ENCODE measurements at places on chromosomes 13 and 19.

- DNase-seq = no peak
These were observed 37.9 kb upstream of the CPB2 start for GRCh38 chr13:46142776-46143175.

DNA sequence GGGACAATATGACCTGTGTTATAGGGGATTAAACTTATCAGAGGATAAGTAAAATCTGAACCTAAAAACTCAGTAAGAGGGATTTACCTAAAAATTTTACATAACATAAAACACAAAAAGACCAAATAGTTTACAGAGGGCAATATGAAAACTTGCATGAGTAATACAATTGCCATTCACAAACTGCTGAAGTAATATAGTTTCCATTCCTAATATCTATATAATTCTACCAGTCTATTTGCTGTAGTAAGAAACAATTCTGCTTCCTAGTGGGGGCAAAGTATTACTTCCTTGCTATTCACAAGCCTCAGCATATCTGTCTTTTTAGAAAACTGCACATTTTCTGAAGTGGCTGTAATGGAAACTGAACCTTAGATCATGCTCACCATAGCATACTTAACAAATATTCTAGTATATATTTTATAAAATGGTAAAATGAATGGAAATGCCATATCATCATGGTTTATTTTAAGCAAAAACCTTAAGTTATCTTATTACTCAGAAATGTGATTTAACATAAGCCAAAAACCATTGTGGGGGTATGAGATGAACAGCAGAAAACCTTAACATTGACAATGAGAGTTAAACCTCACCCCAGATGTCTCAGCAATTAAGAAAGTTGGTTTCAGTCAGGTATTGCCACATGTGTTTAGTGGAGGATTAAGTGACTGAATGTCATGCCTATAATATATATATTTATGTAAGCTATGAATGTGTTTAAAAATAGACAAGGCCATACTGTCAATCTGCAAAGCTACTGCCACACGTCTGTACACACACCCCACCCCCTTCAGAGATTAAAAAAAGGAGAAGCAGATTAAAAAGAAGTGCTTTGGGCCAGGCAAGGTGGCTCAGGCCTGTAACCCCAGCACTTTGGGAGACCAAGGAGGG is 136.8 kb downstream of the MIPEP start:
- no peak for DNase-seq

DNA sequence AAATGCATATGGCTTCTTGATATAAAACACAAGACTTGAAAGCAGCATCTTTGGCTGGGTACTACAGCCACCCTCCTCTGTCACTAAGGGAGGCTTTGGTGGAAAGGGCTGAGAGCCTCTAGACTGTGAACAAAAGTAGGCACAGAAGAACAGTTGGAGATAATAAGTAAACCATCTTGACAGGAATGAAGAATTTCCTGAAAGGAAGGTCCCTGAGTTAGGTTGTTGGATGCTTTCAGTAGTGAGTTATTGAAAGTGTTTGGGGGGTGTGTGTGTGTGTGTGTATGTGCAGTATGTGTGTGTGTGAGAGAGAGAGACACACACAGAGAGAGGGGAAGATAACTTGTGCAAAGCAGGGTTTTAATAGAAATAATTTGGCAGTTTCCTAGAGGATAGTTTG is 38.2 kb downstream of the ALOX5AP start:
- DNase-seq = no peak

GRCh38 chr13:96527497-96527896 is 437.6 kb downstream of the HS6ST3 start:
- no peak for DNase-seq

DNA sequence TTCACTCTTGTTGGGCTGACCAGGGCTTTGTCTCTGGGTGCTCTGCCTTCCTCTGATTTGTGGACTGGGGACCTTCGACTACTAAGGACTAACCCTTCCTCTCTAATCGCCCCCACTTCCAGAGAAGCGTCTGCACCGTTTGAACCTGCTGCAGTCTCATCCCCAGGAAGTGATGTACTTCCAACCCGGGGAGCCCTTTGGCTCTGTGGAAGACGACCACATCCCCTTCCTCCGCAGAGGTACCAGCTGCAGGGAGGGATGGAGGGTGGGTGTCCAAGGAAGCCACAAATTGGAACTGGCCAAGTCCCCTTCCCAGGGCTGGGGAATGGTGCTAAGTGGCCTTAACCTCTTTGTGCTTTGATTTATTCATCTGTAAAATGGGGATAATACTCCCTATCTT is 9.2 kb downstream of the QPCTL start:
- no peak for DNase-seq

DNA sequence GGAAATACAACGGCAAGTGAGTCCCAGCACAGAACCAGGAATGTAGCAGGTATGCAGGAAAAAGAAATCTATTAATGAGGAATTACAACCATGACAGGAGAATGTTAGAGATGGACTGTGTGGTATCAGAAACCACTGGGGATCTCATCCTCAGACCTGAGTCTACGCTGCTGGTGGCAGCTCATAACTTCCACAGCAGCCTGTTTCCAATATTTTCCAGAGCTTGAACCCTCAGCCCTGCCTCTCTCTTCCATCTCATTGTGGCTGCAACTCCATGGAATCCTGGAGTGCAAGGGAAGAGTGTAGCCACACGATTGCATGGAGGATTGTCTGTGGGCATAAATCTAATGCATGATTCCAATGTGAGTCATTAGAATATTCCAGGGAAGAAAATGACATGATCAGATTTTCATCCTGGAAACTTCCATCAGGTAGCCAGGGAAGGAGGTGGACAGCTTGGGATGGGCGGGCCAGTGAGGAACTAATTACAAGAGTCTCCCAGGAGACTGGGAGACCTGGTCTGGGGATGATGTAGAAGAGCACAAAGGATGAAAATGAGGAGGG is 14.9 kb downstream of the PLA2G4C start:
- DNase-seq = no peak
